HepG2 (cell line): ENCODE measurements at places on chromosomes 3 and 15.

DNA sequence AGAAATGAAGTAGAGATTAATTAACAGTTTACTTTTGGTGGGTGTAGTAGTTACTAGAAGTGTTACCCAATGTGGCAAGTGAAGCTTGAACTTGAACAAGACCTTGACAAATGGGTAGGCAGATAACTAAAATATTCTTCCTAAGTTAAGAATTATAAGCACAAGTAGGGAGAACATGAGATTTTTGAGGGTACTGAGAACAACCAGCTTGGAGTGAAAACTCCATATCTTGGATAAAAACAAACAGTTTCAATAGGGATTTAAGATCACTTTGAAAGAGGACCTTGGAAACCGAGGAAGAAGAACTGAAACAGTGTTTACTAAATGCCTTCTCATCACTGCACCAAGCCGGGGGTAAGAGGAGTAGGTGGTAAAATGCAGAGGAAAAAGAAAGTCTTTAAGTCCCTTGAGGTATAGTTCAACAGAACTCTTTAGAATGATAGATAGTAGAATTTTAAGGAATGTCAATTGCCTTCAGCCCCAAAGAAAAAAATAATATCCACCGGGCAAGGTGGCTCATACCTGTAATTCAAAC is 496.7 kb downstream of the NAALADL2 start:
- DNase-seq: no peak

GRCh38 chr3:160904691-160905090 is 148.7 kb downstream of the PPM1L start:
- DNase-seq: no peak

GRCh38 chr15:70530503-70530902 is 232.9 kb downstream of the UACA start:
- DNase-seq: no peak

DNA sequence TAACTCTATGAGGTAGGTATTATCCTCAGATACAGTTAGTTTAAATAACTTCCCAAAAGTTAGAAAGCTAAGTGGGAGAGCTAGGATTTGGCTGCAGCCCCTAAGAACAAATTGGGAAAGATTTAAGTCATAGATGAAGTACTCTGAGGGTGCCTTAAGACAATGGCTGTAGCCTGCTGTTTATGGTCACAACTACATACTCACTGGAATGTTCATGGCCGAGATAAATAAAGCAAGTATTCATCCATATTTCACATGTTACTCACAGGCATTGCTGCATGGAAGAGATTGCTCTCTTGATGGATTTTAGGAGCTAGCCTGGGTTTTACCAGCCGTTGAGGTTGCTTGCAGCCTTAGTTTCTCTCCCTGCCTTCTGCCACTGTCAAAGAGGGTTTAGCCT is 145.0 kb downstream of the CMSS1 start:
- DNase-seq: no peak

DNA sequence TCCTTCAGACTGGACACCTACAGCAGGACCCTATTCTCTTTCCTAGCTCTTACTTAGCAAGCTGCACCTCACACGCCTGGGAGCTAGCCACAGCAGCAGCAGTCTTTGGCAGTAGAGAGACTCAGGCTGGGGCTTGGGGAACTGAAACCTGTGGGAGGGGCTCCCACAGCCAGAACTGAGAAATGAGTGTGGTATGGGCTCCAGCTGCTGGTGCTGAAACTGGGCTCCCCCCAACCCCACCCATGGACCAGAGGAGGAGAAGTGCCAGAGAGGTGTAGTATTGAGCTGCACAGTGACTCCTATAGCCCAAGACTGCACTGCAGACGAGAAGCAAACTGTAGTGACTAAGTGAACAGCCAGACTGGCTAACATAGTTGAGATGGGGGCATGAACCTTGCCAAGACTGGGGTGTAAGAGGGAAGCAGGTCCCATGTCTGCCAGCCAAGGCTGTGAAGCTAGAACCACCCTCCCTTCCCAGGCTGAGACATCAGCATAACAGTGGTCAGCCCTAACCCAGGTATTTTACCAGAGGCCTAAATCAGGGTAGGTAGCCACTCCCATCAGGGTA is 62.5 kb downstream of the MYO5A start:
- DNase-seq: no peak

DNA sequence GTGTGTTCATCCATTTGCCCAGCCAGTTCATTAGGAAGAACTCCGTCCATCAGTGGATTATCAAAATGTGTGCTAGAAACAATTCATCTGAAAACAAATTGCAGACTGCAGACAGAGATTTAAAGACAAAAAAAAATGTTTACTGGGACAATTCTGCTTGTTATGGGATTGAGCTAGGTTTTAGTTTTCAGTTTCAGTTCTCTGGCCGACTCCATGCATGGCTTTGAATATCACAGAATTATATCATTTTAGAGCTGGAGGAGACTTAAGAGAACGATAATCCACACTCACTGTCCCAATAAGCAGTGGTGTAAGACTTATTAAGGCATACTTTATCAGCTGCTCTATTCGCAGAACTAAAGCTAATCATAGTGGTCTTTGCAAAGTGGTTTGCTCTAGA is 51.1 kb downstream of the TFG start:
- DNase-seq: no peak
